ENCODE measurements at places on chromosomes 5 and 9.

DNA sequence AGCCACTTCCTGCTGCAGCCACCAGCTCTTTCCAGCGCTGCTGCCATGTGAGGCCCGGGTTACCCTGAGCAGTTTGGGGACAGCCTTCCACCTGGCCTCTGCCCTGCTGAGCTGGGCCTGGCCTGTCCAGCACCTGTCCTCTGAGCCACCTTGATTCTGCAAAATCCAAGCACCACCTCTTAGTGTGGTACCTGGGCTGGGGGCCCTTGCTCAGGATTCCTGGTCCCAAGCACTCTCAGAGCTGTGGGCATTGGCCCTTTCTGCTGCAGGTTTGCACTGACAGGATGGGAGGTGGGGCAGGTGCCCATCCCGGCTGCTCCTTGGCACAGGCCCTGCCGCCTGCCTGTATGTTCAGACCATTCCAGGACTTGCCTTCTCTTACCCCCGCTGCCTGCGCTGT, 309.2 kb upstream of the IRX4 start:
- no peak for DNase-seq

DNA sequence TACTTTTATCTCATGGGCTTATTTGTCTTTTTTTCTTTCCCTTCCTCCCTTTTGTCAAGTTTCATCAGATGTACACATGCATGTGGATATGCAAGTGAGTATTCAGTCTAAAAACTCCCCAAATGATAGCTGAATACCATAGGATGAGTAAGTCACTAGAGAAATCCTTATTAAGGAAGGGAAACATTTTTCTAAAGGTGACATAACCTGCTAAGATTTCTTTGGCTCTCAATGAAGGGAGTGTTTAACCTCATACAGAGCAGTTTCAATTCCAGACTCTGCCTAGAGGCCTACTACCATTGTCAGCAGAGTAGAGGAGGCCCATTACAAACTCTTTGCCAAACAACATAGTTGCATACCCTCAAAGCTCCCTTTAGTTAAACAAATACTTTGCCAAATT, 192.4 kb downstream of the ARHGEF28 start:
- no peak for DNase-seq

DNA sequence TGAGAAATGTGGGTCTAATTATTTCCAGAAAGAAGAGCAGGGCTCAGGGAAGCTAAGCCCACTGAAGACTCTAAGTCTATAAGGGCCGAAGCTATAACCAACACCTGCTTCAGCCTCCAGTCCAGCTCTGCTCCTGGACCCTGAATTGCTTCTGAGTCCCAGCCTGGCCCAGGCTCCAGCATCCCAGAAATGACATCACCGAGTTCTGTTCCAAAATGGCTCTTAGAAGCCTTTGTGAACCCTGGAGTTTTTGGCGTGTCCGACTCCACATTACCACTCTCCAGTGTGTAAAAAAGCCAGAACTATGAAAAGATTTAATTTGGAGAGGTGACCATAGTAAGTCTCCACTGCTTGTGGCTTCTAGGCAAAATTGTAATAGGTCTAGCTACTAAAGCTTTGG, 289.9 kb downstream of the SLIT3 start:
- no peak for DNase-seq

DNA sequence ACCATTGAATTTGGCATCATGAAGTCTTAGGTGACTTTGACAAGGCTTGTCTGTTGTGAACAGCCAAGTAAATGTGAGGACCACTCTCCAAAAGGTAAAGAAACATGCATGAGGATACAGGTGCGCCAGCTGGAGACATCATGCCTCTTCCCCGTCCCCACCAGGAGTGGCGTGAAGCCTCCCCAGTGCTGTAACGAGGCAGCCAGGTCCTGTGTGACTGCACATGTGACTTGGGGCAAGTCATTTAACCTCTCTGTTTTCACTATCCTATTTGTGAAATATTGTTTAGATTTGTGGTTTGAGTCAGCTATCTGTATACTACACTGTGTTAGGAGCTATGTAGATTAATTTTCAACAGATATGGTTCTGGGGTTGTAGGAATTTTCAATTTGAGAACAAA, 65.0 kb downstream of the DOCK8 start:
- no peak for DNase-seq

DNA sequence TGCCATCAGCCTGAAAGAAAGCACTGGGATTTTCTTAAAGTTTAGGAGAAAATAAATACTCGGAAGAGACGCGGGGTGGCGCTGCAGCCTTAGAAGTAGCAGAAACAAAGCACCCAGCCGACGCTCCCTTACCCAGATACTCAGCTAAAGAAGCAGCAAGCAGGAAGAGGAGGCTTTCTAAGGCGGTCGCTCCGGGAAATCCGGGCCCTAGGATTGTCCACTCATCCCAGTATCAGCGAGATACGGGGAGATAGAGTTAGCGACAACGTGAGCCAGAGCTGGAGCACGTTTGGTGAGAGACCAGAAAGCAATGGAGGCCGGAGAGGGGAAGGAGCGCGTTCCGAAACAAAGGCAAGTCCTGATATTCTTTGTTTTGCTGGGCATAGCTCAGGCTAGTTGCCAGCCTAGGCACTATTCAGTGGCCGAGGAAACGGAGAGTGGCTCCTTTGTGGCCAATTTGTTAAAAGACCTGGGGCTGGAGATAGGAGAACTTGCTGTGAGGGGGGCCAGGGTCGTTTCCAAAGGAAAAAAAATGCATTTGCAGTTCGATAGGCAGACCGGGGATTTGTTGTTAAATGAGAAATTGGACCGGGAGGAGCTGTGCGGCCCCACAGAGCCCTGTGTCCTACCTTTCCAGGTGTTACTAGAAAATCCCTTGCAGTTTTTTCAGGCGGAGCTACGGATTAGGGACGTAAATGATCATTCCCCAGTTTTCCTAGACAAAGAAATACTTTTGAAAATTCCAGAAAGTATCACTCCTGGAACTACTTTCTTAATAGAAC, at the start of gene PCDHB2:
Gene PCDHB2, plus strand, starts transcription at position 135 of the 782 bp plus-strand sequence. Its CDS starts 176 bp downstream, at position 311.
- DNase-seq, result no peak

DNA sequence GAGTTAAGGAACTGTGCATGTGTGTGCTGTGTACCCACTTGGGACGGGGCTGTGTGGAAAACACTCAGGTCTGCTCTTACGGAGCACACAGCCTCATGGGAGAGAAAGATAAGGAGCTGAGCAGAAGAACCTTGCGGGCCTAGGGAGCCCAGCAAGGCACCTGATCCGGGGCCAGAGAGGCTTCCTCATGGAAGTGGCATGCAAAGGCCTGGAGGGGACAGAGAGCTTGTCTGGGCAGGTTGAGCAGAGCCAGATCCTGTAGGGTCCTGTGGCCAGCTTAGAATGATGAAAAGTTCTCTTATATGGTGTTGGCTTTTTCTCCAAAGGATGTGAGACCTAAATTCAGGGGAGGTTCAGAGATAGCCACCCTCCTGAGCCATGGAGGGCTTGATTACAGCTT, 45.2 kb downstream of the NEK6 start:
- no peak for DNase-seq

GRCh38 chr9:112629671-112630485, 88.0 kb downstream of the INIP start:
- no peak for DNase-seq

- DNase-seq, result no peak
These were observed 220.0 kb downstream of the GABBR2 start for GRCh38 chr9:98488571-98489312.

GRCh38 chr5:171577042-171577758, 157.8 kb downstream of the FGF18 start:
- DNase-seq, result peak; percentile 33

DNA sequence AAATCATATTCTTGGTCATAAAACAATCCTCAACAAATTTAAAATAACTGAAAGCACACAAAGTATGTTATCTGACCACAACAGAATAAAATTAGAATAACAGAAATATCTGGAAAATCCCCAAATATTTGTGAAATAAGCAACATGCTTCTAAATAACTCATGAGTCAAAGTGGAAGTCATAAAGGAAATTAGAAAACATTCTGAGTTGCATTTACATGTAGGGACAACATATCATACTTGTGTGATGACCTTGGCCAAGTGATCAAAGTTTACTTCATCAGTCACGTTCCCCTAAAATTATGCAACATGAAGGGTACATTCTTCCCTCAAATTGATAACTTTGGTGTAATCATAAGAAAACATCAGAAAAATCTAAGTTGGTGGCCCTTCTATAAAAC, 64.7 kb downstream of the CSF2 start:
- no peak for DNase-seq

- DNase-seq, result no peak
These were observed 18.6 kb upstream of the PSAT1 start for GRCh38 chr9:78278177-78278777.

- no peak for DNase-seq
These were observed 14.3 kb upstream of the JADE2 start for GRCh38 chr5:134510970-134511795.

GRCh38 chr5:167894631-167895472, 396.6 kb upstream of the WWC1 start:
- DNase-seq, result no peak

DNA sequence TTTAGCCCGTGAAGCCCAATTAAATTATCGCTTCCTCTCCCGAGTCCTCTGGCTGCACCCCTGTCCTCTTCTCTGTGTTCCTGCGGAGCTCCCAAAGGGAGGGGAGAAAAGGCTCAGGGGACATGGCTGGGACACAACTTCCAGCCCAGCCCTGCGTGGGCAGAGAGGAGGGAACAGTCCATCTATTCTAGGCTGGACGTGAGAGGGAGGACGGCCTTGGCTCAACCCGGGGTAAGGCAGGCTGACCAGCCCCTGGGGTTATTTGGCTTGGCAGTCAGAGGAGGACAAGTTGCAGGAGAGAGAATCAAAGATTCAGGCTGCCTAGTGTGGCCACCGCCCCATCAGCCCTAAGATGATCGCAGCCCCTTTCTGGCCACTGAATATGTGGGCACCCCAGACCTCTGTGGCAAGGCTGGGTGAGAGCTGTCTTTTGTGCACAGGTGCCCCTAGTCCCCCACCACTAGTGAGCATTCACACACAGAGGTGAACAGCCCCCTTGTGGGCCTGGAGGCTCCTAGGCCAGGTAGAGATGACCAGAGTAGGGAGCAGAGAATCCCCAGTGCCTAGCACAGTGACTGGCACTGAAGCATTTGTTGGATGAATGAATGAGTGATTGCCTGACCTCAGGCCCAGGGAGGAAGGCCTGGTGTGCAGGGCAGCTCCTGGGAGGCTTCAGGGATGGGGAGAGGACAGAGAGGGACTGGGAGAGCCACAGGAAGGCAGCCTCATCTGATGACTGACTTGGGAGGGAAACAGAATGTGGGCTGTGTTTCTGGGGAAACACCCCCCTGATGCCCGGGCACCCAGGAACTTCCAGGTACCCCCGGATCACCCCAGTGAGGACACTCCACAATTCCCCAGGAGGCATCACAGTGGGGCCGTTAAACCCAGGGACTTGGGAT, 133.9 kb downstream of the C9orf50 start:
- DNase-seq, result no peak

- no peak for DNase-seq
These were observed 801 bp upstream of the PRSS3 start for GRCh38 chr9:33794560-33794959.

- no peak for DNase-seq
These were observed 2.6 kb upstream of the SLC6A3 start for GRCh38 chr5:1447671-1448361.

DNA sequence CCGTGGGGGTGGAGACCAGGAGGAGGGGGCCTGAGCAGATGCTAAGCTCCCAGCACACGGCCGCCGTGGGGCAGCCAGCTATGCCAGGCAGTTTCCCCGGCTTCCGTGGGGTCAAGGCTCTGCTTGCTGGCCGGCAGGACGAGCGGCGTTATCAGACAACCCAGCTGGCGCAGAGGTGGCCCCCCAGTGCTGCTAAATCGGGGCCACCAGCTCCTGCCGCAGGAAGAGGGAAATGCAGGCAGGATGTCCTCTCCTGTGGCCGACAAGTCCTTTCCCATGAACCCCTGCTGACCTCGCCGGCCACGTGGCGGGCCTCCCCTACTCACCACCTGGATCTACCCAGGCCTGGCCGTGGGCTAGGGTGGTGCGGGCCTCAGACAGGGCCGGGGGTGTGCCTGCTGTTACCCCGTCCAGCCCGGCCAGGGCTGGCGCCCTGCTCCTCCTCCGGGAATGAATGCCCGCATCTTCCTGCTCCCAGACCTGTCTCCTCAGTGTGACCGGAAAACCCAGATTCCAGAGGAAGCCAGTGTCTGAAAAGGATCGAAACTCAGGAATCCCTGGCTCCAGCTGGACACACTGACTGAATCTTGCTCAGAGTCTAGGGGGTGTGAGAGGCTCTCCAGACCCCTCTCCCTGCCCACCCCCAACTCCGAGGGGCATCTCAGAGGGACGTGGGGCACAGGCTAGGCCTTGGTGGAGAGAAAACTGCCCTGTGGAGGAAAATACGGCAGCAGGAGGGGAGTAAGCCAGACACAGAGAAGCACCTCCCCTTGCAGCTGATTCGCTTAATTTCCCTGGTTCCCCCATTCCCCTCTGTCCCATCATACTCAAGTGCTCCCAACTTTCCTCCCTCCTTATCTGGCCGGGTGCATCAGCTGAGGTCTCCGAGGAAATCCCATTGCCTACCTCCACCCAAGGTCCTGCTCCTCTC, 3.9 kb downstream of the FLT4 start:
- no peak for DNase-seq

- DNase-seq, result no peak
These were observed 102.9 kb downstream of the RAPGEF6 start for GRCh38 chr5:131532031-131532640.

DNA sequence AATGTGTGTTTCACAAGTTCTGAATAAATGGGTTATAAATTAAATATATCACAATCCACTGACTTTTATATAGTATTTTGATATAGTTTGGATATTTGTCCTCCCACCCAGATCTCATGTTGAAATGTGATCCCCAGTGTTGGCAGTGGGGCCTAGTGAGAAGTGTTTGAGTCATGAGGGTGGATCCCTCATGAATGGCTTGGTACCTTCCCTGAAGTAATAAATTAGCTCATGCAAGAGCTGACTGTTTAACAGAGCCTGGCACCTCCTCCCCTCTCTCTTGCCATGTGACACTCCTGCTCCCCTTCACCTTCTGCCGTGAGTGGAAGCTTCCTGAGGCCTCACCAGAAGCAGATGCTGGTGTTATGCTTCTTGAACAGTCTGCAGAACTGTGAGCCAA, 127.9 kb upstream of the PALM2AKAP2 start:
- DNase-seq, result no peak

DNA sequence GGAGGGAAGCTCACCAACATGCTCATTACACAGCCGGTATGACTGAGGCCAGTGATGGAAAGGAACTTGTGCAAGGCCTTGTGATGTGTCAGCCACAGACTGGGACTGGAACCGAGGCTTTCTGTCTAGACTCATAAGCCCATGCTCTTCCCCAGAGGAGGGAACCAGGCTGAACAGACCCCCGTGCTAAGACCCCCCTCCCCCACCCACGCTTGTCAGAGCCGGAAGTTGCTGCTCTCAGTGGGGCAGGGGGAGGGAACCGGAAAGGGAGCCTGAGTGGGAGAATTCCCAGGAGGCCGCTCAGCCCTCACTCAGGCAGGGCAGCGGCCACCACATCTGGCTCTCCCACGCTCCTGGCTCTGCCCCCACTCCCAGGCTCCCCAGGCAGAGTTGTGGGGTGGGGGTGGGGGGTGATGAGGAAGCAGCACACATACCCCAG, 4.1 kb upstream of the PDGFRB start:
- DNase-seq, result peak; percentile 48

All from skin of body (tissue), 3 donors.